ENCODE measurements at places on chromosomes 4 and X.

GRCh38 chrX:153469811-153470410 is 465 bp downstream of the HAUS7 start:
- DNase-seq: no peak

- DNase-seq: no peak
Observed at GRCh38 chr4:172985552-172985951, 183.1 kb upstream of the GALNT7 start.

- DNase-seq: no peak
Observed at GRCh38 chrX:47160781-47161180, 15.8 kb downstream of the RBM10 start.

DNA sequence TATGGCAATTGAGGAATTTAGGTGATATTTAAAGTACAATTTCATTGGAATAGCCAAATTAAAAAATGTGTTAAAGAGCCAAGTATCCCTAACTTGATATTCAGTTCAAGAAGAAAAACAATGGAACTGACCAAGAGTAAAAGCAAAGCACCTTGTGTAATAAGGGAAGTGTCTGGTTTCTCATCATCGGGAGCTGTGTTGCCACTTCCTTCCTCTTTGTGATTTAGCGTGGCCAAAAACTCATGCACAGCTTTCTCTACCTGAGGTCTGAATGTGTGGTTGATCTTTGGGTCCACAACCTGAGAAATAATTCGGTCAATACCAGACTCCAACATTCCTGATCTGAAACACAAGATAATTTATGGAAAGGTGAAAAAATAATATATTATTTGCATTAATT is 12.4 kb downstream of the BOD1L1 start:
- DNase-seq: no peak

DNA sequence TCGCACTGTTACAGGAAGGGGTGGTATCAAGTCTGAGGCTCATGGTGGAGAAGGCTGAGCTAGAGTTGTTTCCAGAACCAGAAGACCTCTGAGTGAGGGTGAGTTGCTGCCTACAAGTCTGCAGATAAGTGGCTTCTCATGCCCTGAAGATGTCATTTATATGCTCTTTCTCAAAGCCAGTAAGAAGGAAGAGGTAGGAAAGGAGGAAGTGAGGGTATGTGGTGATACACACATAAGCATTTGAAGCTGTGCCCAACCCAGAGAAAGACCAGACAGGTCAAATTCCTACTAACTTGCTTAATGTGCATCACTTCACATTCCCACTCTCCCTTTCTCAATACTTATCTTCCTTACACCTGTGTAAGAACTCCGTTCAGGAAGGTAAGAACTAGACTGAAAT is at the start of gene PPBP:
TSS of gene PPBP (minus strand) at position 130 of the 400 bp plus-strand sequence. CDS start at position 43, 87 bp downstream.
- no peak for DNase-seq

Measured in stimulated activated effector memory CD8-positive, alpha-beta T cell treated with anti-CD3 and anti-CD28 coated beads, Interleukin-12 subunit alpha, Interleukin-12 subunit beta, amount 100 ng/mL, for 72 hours (primary cell).